ENCODE measurements at places on chromosomes 11 and 22. TPM values are rescaled to one million over a fixed set of nuclear protein-coding genes. Genes with fewer than 3 reads are reported as not detected.

DNA sequence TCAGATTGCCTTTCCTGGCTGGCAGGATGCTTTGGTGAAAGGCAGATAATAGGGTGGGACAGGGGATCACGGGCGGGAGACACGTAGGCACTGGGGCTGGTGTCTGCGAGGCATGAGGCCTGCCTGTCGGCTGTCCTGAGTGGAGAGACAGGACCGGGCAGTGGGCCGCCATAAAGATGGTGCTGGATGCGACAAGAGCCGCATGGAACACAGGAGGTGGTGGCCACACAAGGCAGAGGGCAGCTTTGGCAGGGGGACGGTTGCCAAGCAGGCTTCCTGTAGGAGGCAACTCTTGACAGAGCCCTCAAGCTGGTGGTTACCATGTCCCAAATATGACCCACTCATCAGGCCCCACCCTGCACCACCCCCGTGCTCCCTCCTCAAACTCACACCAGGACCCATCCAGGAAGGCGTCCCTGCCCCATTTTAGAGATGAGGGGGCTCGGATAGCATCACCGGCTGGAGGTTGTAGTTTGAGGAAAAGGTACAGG is 4.9 kb upstream of the PPARA start:
- no peak overlapping the region for H3K27ac ChIP-seq
- H3K27me3 ChIP-seq = no peaks in the 10 kb centered on the region
- H3K4me1 ChIP-seq = no peaks in the 10 kb centered on the region
- DNase-seq = peak; percentile 76

- H3K36me3 ChIP-seq = no peaks in the 10 kb centered on the region
- no peak overlapping the region for H3K27ac ChIP-seq
- H3K27me3 ChIP-seq = no peaks in the 10 kb centered on the region
Measured at GRCh38 chr11:86134580-86135318, 65.9 kb upstream of the PICALM start.

- H3K4me1 ChIP-seq = no peaks in the 10 kb centered on the region
- no peak overlapping the region for H3K4me3 ChIP-seq
- no peaks in the 10 kb centered on the region for H3K36me3 ChIP-seq
- DNase-seq = no peak
- no peaks in the 10 kb centered on the region for H3K27me3 ChIP-seq
Measured at GRCh38 chr11:79311461-79311860, 129.4 kb downstream of the TENM4 start.

DNA sequence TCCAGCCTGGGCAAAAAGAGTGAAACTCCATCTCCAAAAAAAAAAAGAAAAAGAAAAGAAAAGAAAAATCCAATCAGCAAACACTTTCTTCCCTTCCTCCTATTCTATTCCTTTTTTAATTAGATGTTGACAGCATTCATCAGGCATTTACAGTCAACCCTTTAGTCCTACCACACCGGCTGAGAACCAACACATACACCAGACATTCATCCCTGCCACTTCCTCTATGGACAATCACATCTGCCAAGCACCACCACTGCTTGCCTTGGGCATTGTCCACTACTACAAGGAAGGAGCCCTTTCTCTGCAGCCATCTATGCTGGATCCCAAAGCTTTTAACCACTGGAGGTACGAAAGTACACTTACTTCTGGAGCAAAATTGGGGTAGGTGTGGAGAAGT is 9.4 kb upstream of the SLN start:
- no peak overlapping the region for H3K4me3 ChIP-seq
- DNase-seq = no peak
- H3K27ac ChIP-seq = no peak overlapping the region
- no peaks in the 10 kb centered on the region for H3K36me3 ChIP-seq

The GVQW3 gene
- 2.9 TPM for total RNA-seq

DNA sequence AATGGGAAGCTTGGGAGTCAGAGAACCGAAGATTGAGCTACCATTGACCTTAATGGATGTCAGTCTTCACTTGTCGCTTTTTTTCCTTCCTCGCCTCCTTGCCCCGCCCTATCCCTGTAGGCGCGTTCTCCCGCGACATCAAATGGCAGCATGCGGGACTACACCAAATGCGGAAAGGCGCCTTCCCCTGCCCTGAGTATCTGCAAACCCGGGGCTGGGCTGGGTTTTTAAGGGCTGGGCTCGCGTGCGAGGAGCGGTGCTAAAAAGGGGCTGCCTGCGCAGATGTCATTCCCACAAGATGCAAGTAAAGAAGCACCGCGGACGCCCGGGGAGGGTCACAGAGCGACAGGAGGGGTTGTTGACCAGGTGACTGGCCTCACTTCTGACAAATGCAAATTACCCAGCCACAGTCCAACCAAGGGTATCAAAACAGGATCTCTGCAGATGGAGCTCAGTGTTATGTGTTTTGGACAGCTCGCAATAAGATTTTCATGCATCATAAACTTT is 4.7 kb upstream of the FAM111B start:
- H3K27me3 ChIP-seq = no peaks in the 10 kb centered on the region
- peak overlapping the region; percentile 14 for H3K27ac ChIP-seq
- DNase-seq = peak; percentile 91
- peak overlapping the region; percentile 20 for H3K4me3 ChIP-seq

The F2 gene
- total RNA-seq = 0.33 TPM

The RFPL3 gene
- total RNA-seq = not detected

GRCh38 chr11:55949330-55949729 is 13.1 kb upstream of the OR5I1 start:
- DNase-seq = no peak
- no peaks in the 10 kb centered on the region for H3K36me3 ChIP-seq
- no peaks in the 10 kb centered on the region for H3K27me3 ChIP-seq
- H3K27ac ChIP-seq = no peak overlapping the region

- no peak overlapping the region for H3K4me3 ChIP-seq
- no peaks in the 10 kb centered on the region for H3K4me1 ChIP-seq
- H3K27ac ChIP-seq = no peak overlapping the region
- H3K27me3 ChIP-seq = no peaks in the 10 kb centered on the region
- no peak for DNase-seq
- H3K36me3 ChIP-seq = no peaks in the 10 kb centered on the region
Measured at GRCh38 chr11:42596576-42597145, 715.1 kb upstream of the API5 start.

DNA sequence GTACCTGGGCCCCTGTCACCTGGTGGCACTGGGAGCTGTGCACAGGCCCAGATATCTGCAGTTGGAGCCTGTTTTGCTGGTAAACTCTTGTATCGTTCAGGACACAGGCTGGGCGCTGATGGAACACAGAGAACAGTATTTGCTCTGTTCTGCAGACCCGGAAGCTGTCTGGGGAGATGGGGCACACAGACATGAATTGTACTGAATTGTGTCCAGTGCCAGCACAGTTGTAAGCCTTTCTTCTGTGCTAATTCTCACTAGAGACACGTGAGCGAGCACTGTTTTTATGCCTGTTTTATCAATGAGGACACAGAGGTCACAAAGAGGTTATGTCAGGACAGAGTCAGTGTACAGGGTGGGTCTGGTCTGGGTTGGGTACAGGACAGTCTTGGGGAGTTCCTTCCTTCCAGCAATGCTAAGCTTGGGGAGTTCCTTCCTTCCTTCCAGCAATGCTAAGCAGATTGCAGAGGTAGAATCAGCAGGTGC is 24.4 kb upstream of the ACR start:
- H3K4me3 ChIP-seq = no peak overlapping the region
- no peaks in the 10 kb centered on the region for H3K36me3 ChIP-seq
- H3K4me1 ChIP-seq = peaks cover 7% of the 10 kb centered on the region
- H3K27ac ChIP-seq = no peak overlapping the region
- DNase-seq = peak; percentile 50
- no peaks in the 10 kb centered on the region for H3K27me3 ChIP-seq

DNA sequence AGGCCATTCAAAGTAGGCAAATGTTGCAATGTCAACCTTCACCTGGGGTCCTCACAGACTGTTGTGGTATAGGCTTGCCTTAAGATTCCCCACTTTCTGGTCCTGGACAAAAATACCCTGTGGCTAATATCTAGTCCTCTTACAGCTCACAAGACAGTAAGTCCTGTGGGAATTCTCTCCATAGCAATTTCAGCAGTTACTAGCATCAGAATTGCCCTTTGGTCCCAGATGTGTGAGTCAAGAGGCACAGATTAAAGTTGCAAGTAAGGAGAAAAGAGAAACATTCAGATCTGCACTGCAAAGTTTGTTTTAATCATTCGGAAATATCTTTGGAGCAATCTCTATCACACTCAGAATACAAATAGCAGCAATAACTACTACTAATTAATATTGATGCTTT is 420.2 kb downstream of the NTM start:
- peaks cover 7% of the 10 kb centered on the region for H3K27me3 ChIP-seq
- H3K4me1 ChIP-seq = no peaks in the 10 kb centered on the region
- no peak for DNase-seq
- H3K36me3 ChIP-seq = no peaks in the 10 kb centered on the region
- no peak overlapping the region for H3K27ac ChIP-seq

DNA sequence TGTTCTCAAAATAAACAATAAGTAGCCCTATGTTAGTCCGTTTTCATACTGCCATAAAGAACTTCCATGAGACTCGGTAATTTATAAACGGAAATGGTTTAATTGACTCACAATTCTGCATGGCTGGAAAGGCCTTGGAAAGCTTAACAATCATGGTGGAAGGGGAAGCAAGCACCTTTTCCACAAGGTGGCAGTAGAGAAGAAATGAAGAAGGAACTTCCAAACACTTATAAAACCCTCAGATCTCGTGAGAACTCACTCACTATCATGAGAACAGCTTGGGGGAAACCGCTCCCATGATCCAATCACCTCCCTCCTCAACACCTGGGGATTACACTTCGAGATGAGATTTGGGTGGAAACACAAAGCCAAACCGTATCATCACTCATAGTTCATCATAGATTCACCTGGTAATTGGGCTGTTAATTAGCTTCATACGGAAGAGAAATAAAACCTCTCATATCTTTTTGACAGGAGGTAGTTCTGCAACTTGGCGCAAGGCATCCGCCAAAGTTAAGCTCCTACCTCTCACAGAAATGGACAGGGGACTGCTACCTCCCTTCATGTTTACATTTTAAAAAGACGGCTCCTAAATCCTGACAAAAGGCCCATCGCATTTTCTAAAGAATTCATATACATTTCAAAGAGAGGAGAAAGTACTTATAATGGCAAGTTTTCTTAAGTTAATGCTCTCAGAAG is 49.0 kb downstream of the MUC15 start:
- H3K27ac ChIP-seq = no peak overlapping the region
- H3K27me3 ChIP-seq = no peaks in the 10 kb centered on the region
- no peaks in the 10 kb centered on the region for H3K4me1 ChIP-seq

- H3K36me3 ChIP-seq = peaks cover 3% of the 10 kb centered on the region
- H3K4me1 ChIP-seq = peaks cover 52% of the 10 kb centered on the region
- no peak for DNase-seq
- H3K27me3 ChIP-seq = no peaks in the 10 kb centered on the region
Measured at GRCh38 chr11:73995247-73995646, 12.6 kb upstream of the UCP2 start.

- H3K27me3 ChIP-seq = no peaks in the 10 kb centered on the region
- no peak for DNase-seq
- no peaks in the 10 kb centered on the region for H3K36me3 ChIP-seq
- no peaks in the 10 kb centered on the region for H3K4me1 ChIP-seq
Measured at GRCh38 chr11:133118563-133119268, 413.6 kb downstream of the OPCML start.

The GAB4 gene
- total RNA-seq = not detected

The ACO2 gene
- total RNA-seq = 76.7 TPM

DNA sequence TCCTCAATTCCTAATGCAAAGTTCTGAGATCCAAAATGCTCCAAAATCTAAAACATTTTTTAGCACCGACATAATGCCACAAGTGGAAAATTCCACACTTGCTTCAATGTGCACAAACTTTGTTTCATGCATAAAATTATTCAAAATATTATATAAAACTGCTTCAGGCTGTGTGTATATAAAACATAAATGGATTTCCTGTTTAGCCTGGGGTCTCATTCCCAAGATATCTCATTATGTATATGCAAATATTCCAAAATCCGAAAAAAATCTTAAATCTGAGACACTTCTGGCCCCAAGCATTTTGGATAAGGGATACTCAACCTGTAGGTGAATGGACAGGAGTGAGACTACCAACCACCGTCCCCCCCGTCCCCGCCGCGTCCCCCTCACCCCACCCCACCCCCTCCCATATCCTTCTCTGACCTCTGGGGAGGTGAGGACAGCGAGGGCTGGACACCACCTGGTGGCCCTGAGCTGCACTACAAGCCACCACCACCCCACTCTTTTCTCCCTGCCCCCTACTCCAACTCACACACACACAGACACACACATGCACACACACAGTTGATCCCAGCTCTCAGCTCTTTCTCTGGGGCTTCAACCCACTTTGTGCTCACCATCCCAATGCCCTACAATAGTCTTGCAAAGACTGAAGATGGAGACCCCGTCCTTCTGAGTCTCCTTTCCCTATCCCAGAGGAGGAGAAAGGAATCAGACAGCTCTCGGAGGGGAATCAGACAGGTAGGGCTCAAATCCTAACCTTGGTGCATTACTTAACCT is 101.0 kb downstream of the PDE2A start:
- no peak overlapping the region for H3K4me3 ChIP-seq
- no peak overlapping the region for H3K27ac ChIP-seq
- peaks cover 16% of the 10 kb centered on the region for H3K27me3 ChIP-seq
- H3K36me3 ChIP-seq = peaks cover 22% of the 10 kb centered on the region

DNA sequence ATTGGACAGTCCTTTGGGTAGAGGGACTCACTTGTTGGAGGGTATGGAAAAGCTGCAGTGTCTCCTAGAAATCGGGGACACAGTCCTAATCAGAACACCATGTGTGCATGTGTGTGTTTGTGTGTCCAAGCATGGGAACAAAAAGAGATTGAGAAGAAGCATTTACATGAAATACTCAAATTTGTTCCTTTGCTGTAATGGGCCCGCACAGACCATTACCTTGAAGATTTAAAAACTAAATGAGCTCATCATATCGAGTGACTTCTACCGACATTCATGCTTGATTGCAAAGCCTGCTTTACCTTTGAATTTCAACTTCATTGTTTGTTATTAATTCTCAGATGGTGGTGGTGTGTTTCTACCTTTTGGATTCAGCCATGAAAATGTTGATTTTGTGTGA is 106.9 kb downstream of the ZBTB16 start:
- H3K36me3 ChIP-seq = no peaks in the 10 kb centered on the region
- peaks cover 70% of the 10 kb centered on the region for H3K4me1 ChIP-seq
- DNase-seq = no peak
- H3K27me3 ChIP-seq = no peaks in the 10 kb centered on the region
- peak overlapping the region; percentile 55 for H3K27ac ChIP-seq

DNA sequence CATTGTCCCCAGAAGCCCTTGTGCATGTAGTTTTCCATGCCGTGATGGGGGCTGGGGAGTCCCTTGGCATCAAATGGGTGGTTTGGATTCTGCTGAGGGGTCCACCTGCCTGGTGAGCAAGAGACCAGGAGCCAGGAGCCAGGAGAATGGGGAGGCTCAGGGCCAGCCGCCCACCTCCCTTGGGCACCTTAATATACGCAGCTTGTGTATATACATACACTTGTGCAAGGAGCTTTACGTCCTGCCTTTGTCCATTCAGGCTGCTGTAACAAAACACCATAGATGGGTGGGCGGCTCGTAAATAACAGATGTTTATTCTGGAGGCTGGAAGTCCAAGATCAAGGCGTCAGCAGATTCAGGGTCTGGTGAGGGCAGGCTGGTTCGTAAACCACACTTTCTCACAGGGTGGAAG is 62.5 kb downstream of the SMIM38 start:
- H3K36me3 ChIP-seq = no peaks in the 10 kb centered on the region
- H3K4me3 ChIP-seq = no peak overlapping the region
- H3K27me3 ChIP-seq = no peaks in the 10 kb centered on the region
- peaks cover 5% of the 10 kb centered on the region for H3K4me1 ChIP-seq

Data from spleen (tissue), 13 donors.